ENCODE measurements at places on chromosomes 2 and 18.

DNA sequence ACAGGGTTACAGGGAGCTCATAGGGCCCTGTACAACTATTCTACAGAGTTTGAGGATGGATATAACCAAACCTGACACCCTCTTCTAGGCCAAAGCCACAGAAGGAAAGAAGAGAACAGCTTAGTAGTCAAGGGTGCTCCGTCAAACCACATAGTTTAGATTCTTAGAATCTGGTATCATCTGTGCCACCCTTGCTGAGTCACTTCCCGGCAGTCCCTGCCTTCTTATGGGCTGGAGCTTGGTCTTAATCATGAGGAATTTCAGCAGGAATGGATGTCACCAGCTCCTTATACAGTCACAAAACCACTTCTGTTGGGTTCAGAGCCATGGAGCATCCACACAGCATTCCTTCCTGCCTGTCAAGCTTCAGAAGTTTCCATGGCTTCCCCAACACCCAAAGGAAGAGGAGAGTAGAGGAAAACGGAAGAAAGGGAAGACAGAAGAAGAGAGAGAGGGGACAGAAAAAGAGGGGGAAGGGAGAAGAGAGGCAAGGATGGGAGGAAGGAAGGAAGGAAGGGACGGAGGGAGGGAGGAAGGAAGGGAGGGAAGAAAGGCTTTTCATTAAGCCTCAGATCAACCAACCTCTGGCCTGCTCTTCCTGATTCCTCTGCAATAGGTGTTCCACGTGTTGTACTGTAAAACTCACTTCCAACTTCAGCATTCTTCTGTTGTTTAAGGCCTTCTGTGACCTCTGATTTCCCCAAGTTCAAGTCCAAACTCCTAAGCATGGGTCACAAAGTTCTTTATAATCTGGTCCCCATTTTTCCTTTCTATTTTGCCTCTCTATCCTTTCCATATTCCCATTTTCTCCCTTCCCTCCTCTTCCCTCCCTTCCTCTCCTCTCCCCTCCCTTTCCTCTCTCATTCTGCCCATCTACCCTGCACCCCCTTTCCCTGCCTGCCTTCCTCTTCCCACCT is 246.1 kb upstream of the TNP1 start:
- DNase-seq: peak; percentile 2

GRCh38 chr2:235614176-235614860 is 120.5 kb downstream of the AGAP1 start:
- no peak for DNase-seq

DNA sequence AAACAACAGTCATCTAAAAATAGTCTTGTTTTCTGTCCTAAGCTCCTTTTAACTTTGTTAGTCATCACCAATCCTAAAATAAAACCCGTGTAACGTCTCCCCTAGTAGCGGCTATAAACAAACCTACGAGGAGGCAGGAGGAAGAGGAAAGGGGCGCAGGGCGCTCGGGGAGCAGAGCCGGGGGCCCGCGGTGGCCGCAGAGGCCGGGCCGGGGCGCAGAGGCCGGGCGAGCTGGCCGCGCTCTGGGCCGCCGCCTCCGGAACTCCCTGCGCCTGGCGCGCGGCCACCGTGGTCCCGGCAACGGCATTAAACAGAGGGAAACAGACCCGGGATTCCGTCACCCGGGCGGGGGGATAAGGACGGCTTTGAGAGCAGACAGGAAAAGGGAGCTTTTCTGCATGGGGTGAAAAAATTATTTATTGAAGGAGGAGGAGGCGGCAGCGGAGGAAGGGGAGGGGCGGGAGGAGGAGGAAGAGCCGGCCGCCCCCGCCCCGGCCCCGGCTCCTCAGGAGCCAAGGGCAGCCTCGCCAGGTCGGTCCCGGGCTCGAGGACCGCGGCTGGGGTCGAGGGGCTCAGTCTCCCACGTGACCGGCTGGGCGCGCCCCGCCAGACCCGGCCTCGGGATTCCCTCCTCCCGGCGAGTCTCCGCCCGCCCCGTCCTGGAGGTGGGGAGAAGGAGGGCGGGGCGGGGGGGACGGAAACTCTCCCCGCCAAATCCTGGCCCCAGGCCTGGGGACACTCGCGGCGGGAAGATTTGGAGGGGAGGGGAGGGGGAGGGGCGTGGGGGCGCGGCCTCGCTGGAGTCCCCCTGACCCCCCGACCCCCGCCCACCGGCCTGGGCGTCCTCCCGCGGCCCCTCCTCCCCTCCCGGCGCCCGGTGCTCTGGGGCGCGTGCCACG is 1.8 kb upstream of the NFATC1 start:
- no peak for DNase-seq

DNA sequence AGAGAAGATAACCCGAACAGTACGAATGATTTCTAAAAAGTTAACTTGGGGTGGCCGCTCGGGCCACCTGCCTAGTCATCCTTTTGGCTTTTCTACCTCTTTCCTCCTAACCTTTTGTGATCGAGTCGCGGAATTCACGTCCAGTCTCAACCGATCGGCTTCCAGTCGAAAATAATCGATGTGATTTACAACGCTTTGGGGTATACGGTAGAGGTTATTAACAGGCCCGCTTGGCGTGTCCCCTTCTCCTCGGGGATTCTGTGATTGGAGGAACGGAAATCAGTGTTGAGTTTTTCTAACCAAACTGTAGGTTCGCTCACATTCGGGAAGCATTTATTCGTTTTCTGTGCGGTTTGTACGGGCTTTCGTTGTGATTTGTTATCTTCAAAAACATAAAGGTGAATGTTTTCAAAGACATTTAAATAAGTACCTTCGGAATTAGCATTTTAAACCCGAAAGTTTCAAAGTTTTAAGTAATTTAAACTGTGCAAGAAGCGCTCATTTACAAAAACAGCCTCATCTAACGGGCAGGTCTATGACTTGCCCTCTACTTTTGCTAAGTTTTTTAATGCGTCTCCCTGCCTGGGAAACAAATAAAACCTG is 588 bp upstream of the FOXI3 start:
- DNase-seq: no peak

- DNase-seq: no peak
Measured at GRCh38 chr2:67694445-67694844, 297.3 kb downstream of the ETAA1 start.

DNA sequence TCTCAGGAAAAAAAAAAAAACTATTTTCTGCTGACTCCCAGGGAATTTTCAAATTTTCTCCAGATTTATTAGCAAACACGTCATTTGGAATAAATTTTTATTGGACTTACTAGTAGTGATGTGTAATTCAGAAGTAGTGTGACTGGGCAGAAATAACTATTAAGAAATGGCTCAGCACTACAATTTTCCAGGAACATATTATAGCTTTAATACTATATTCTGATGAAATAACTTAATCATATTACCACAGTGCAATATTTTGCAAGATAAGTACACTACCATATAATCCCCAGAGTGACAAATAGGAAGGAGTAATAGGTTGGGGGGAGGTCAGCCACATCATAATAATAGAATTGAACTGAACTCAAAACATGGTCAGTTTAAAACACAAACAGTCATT is 19.7 kb upstream of the TNFAIP6 start:
- no peak for DNase-seq

DNA sequence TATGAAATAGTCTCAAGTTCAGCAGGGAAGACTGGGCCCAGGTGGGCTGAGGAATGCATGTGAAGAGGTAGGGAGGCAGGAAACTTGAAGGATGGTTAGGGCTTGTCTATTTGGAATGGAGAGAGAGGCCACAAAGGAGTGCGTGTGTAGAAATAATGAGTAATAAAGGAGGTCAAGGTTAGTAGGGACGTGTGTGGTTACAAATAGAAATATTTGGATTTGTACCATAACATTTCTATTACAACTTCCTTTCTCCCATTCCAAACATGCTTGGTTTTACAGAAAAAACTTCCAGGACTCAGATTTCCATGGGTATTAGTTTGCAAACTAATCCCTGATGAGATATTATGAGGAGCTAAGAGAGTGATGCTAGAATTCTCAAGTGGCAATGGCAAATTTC is 280.6 kb downstream of the NCKAP5 start:
- DNase-seq: no peak

DNA sequence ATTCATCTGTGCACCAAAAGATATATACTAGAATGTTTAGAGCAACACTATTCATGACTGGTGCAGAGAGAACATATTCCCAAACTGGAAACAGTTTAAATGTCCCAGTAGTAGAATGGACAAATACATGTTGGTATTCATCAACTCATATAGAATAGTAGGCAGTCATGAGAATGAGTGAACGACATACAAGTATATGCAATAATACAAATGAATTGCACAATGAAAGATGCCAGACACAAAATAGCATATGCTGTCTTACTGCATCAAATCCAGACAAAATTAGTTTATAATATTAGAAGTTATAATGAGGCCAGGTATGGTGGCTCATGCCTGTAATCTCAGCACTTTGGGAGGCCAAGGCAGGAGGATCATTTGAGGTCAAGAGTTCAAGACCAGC is 8.3 kb upstream of the PRKAG3 start:
- no peak for DNase-seq

- DNase-seq: no peak
Measured at GRCh38 chr18:62736077-62736855, 20.9 kb downstream of the PHLPP1 start.

GRCh38 chr2:78351208-78351607 is 674.3 kb upstream of the REG3G start:
- no peak for DNase-seq

- no peak for DNase-seq
Measured at GRCh38 chr2:31404827-31405226, 9.7 kb downstream of the XDH start.

DNA sequence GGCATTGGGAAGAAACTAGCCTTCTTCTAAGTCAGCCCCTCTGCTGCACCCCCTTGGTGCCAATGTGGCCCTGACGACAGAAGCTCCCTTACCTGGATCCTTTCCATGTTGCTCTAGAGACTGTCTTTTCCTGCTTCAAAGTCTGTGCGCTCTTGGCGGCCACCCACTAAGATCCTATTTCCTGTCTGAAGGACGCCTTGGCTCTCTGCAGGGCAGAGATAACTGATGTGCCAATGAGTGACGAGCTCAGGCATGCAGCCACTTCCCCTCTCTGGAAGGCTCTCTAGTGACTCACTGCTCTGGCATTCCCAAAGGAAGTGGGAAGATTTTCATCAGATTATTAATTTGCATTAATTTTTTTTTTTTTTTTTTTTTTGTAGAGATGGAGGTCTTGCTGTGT is 273.5 kb downstream of the CDH20 start:
- DNase-seq: peak; percentile 48

DNA sequence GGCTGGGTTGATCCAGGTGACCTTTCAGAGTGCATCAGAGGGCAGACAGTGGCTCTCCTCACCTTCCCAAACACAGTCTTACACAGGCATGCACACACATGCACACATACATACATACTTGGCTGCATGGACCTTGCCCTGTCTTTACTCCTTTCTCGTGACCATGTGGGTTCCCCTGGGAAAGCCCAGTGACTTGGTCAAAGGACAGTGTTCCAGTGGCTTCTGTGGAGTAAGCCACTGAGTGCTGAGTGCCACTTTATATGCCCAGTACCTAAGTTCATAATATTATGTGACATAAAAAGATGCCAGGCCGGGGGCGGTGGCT is 249.4 kb downstream of the MYCN start:
- DNase-seq: no peak

- DNase-seq: no peak
Measured at GRCh38 chr2:76311728-76312127, 601.0 kb upstream of the GCFC2 start.

- no peak for DNase-seq
Measured at GRCh38 chr18:24593886-24594285, 133.4 kb downstream of the HRH4 start.

DNA sequence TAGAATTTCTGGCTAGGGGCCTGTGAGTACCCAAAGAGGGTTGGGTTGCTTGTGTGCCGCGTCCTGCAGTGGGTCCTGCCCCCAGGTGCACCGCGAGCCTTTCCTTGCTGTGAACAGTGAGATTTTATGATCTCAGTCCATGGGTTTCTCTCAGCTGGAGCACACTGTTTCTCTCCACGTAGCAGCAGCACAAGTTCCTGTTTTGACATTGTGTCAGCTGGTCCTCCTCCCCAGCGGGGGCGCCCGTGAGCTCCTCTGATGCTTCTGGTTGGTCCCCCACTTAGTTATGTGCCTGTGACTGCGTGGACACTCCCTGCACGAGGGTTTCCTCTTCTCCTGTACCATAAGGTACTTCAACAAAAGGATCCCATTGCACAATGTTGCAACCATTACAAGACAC is 29.8 kb downstream of the TSHZ1 start:
- DNase-seq: no peak

- no peak for DNase-seq
Measured at GRCh38 chr2:120494446-120494845, 148.5 kb downstream of the INHBB start.

DNA sequence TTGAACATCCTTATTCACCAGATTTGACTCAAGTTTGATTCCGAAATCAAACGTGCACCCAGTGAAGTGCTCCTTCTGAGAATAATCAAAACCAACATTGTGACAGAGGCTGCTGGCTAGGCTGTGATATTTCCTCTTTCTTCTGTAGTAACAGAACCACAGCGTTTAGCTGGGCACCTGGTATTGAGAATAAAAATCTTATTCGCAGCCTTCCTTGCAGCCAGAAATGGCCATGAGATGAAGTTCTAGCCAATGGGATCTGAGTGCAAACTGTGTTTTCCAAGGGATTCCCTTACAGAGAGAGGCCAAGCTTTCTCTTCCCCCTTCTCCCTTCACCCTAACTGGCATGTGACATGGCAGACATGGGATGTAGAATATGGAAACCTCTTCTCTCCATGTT is 51.7 kb downstream of the TMEM163 start:
- DNase-seq: no peak

- no peak for DNase-seq
Measured at GRCh38 chr18:35559867-35560266, 21.7 kb upstream of the GALNT1 start.

DNA sequence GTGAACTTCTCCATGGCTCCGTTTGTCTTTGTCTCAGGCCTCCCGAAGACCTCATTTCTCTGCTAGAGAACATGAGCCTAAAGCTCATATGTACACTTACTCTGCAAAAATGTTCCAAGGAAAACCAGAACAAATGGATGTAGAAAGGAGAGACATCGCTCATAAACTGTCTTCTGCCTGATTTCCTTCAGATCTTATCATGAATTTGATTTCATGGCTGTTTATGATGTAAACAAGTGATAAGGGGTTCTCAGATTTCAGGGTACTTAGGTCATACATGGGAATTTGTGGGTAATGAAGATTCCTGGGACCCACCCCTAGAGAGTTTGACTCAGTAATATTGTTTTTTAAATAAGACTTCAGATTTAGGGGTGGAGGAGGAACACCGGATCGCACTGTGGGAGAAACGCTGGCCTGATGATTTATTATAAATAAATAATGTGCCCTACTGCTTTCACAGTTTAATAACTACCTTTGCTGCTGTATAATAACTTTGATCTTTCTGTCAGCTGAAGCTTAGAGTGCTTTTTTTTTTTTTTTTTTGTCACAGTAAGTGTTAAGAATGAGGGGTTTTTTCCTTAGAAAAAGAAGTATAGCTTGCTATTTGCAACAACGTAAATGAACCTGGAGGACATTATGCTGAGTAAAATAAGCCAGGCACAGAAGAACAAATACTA is 14.9 kb downstream of the AOX1 start:
- no peak for DNase-seq

- no peak for DNase-seq
Measured at GRCh38 chr18:3916082-3916481, 466.1 kb downstream of the TGIF1 start.
